ENCODE measurements at places on chromosomes 7 and 10.

GRCh38 chr10:62054408-62054807 is 152.9 kb downstream of the ARID5B start:
- no peak for DNase-seq

DNA sequence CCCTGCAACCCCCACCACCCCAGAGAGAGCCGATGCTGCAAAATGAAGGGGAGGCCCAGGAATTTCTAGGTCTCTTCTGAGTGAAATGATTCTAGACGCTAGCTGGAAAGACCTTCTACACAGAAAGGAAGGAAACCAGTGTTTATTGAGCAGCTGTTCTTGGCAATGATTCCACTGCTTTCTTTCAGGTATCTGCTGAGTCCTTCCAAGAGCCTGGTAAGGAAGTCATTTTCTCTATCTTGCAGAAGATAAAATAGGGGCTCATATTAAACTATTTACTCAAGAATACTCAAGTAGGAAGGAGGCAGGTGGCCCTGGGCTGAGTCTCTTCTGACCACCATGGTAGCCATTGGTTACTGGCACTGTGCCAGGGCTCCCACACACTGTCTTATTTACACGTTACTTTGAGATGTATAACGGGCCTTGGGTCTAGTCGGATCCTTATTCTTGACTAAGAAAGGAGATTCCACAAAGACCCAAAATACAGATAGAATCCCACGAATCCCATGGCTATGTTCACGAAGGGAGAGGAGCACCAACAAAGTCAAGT is 112.1 kb downstream of the GALNT11 start:
- no peak for DNase-seq

DNA sequence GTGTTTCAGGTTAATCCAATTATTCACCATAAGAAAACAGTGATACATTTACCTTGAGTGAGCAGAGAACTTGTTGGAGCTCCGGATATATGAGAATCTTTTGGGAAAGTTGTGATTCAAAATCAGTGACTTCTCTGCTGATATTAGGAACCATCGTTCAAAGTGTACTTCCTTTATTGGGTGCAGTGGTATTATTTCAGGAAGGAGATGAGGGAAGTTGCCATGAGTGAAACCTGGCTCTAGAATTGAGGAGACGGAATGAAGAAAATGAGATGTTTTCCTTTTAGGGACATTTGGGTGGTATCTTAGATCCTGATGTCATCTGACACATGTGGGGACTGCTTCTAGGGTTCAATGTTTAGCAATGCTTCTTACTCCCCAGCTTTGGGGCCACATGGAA is 343.9 kb downstream of the ABCA13 start:
- no peak for DNase-seq

DNA sequence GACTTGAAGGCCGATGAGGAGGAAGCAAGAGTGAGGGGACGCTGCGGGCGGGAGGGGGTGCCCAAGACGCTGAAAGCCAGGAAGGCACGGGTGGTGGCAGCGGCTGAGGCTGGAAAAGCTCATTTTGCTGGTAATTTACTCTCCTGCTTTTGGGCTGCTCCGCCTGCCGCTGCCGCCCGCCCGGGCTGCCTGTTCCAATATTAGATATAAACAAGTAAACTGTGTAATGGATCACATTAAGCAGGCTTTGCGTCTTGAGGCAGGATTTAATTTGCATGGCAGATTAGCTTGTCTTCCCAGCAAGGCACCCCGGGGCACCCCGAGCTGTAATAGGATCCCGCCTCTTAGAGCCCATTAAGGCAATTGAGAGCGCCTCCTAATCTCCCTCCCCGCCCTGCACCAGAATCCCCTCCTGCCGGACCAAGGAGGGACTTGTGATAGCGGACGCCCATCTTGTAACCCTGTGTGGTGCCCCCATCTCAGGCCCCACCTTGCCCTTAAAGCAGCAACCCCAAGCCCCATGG is 46.1 kb upstream of the SLF2 start:
- no peak for DNase-seq

GRCh38 chr7:51357821-51358220 is 41.2 kb upstream of the COBL start:
- DNase-seq, result no peak

DNA sequence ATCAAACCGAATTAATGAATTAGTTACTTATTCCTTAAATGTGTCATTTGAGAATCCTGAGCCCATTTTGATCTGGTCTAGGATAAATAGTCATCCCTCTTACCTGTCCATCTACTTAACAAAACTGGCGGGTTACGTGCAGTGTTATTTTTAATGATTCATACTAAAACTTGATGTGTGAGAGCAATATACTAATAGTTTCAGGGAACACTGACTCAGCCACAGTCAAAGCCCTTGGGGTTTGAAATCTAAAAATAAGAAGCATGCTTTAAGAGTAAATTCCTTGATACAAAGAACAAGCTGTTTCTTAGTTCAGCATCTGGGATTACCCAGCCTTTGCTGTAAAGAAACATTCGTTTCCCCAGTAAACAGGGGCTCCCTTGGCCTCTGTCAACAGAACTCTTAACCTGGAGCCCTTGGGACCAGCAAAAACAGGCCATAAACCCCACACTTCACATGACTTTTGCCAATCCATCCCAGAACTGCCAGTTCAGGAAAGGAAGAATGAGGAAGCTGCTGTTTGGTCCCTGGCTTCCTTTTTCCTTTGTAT is 370.6 kb upstream of the IGFBP3 start:
- DNase-seq, result no peak

DNA sequence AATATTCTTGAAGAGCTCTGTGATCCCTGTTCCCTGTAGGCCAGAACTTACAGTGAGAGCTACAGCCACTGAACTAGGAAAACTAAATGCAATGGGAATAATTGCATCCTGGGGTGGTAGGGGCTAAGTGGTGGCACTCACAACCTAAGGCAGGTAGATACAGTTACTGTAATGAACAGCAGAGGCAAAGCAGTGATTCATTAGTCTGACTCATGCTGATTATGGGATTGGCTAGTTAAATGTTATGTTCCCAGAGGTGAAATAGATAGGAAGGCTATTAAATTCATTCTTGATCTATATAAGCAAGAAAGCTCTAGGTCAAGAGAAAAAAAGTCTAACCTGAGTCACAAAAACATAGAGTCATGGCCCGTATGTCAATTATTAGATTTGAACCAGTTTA is 173.1 kb upstream of the MALRD1 start:
- DNase-seq, result no peak

- no peak for DNase-seq
Measured at GRCh38 chr7:36057323-36057722, 95.7 kb upstream of the EEPD1 start.

- DNase-seq, result no peak
Measured at GRCh38 chr10:689452-690371, at the start of gene DIP2C. TSS of gene DIP2C (minus strand) at chr10:689668. CDS start at chr10:689578, 90 bp downstream.

DNA sequence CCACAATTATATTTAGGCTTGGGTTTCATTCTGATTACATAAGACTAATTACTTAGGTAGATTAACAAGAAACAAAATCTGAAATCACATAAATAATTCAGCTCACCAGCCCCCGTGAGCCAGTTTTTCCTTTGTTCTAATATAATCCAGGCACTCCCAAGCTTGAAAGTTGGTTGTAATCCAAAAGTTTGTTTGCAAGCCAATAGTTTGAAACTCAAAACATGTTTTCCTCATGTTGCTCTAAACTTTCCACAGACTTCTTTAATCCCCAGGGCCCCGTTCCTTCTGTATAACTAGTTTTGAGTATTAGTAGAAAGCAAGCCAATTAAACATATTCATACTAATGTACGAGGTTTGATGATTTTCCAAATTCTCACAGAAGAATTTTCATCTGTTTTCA is 56.1 kb downstream of the SP8 start:
- no peak for DNase-seq

Data from CMK (cell line).